ENCODE measurements at places on chromosomes 12 and 14. TPM values are rescaled to one million over a fixed set of nuclear protein-coding genes. Genes with fewer than 3 reads are reported as not detected.

DNA sequence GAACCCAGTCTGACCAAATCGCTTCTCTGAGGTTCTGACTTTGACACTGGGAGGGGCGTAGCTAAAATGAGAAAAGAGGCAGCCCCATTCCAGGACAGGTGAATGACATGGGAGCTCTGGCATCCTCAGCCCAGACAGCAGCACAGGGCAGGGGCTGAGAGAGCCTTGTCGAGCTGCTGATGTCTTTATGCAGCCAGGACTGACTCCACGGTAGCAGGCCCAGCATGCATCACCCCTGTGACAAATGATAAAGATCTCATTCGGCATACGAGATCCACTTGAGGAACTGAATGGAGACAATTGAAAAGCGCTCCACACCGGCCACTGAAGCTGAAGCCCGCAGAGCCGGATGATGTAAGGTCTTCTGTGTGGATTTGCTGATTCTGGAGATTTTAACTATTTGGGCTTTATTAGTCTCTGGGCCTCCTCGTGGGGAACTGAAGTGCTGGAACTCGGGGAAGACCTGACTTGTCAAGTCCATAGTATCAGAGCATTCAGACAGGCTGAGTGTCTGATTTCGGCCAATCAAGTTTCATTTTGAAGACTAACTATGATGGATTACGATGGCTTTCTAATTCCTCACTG lies 56.9 kb upstream of the MAP1LC3B2 start:
- H3K36me3 ChIP-seq = no peaks in the 10 kb centered on the region
- H3K27me3 ChIP-seq = no peaks in the 10 kb centered on the region
- H3K4me1 ChIP-seq = peaks cover 18% of the 10 kb centered on the region
- no peak for DNase-seq

G2E3 gene
- 14.7 TPM for total RNA-seq

- peaks cover 3% of the 10 kb centered on the region for H3K27me3 ChIP-seq
- no peak for DNase-seq
- H3K4me3 ChIP-seq = no peak overlapping the region
- no peak overlapping the region for H3K27ac ChIP-seq
- no peaks in the 10 kb centered on the region for H3K36me3 ChIP-seq
- peaks cover 5% of the 10 kb centered on the region for H3K4me1 ChIP-seq
Measured at GRCh38 chr12:40946612-40947194, 241.4 kb upstream of the PDZRN4 start.

BBOF1 gene
- total RNA-seq = 9.3 TPM

GRCh38 chr14:75069811-75070145 lies 337 bp downstream of the ZC2HC1C start:
- H3K36me3 ChIP-seq = no peaks in the 10 kb centered on the region
- no peaks in the 10 kb centered on the region for H3K27me3 ChIP-seq
- peaks cover 3% of the 10 kb centered on the region for H3K4me1 ChIP-seq
- no peak overlapping the region for H3K4me3 ChIP-seq

GRCh38 chr12:1919763-1920162 lies 1.3 kb upstream of the CACNA2D4 start:
- no peak overlapping the region for H3K27ac ChIP-seq
- H3K27me3 ChIP-seq = peaks cover 24% of the 10 kb centered on the region
- DNase-seq = no peak
- peaks cover 1% of the 10 kb centered on the region for H3K36me3 ChIP-seq

GRCh38 chr14:21106176-21106497 lies 5.3 kb downstream of the TMEM253 start:
- peak overlapping the region; percentile 83 for H3K27ac ChIP-seq
- no peaks in the 10 kb centered on the region for H3K36me3 ChIP-seq
- H3K4me3 ChIP-seq = no peak overlapping the region
- no peak for DNase-seq

DNA sequence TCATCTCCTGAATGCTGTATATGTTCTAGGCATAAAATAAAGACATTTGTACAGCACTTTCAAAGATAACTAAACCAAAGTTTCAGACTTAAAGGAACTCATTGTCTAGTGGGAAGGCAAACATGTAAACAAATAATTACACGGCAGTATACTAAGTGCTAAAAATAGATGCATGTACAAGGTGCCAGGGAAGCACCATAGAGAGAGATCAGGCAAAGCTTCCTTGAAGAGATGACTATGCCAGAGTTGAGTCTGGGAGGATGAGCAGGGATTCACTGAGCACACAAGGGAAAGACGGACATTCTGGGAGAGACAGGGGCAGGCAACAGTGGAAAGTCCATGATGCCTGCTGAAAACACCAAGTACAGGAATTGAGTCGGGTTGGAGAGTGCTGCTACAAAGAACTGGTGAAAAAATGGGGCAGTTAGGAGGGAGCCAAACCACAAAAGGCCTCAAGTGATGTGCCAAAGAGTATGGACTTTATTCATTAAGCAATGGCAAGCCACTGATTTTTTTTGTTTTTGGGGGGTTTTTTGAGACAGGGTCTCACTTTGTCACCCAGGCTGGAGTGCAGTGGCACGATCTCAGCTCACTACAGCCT lies 26.8 kb downstream of the ANKS1B start:
- no peak overlapping the region for H3K4me3 ChIP-seq
- peaks cover 2% of the 10 kb centered on the region for H3K36me3 ChIP-seq
- no peaks in the 10 kb centered on the region for H3K4me1 ChIP-seq
- no peak for DNase-seq

DNA sequence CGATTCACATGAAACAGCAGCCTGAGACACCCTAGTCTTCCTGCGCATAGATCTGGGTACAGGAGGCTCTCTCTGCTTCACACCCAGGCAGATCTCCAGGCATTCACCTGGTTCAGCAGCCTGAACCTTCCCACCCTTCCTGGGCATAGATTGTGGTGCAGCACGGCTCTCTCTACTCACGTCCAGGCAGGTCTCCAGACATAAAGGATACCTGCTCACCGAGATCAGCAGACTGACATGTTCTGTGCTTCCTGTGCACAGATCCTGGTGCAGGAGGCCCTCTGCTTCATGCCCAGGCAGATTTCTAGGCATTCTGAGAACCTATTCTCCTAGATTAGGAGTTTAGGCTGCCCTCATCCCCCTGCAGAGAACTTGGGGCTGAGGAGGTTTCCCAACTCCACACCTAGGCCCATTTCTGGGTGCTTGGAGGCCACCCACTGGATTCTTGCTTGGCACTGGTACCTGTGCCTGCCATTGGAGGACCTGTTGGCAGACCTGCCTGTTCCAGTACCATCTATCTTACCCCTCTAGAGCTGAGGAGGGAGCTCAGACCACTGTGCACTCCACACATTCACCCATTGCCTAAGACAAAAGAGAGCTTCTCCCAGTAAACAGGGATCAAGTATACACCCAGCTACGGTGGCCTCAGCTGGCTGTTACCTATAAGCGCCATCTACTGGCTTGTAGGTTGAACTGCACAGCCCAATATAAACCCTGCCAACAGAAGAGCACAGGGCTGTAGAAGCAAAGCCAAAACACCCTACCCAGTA lies 28.0 kb upstream of the GARIN6 start:
- no peak overlapping the region for H3K27ac ChIP-seq
- no peak for DNase-seq
- no peaks in the 10 kb centered on the region for H3K4me1 ChIP-seq
- H3K36me3 ChIP-seq = peaks cover 2% of the 10 kb centered on the region
- H3K4me3 ChIP-seq = no peak overlapping the region
- peaks cover 2% of the 10 kb centered on the region for H3K27me3 ChIP-seq

DNA sequence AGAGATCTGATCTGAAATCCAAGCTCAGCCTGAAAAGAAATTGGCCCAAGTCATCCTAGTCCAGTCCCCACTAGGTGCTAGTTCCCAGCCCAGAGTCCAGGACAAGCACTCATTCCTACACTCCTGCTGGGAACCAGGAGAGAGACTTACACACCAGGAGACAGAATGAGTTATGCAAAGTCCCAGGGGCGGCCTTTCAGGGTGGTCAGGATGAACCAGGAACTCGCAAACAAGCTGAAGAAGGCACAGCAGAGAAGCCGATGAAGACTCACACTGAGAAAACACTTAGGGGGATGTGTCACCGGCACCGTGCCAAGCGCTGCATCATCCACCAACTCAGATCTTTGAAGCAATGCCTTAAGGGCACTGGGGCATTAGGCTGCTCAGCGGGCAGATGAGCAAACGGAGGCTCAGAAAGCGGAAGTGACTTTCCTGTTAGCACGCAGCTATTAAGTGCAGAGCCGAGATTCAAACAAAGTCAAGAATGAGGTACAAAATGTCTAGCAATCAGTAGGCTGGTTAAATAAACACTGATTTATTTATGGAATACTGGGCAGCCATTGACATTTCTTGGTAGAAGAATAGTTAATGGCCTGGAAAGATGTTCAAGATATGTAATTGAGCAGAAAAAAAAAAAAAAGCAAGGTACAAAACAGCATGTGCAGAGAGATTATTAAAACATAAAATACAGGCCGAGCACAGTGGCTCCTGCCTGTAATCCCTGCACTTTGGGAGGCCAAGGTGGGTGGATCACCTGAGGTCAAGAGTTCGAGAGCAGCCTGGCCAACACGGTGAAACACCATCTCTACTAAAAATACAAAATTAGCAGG lies 78.7 kb downstream of the LRRC74A start:
- no peaks in the 10 kb centered on the region for H3K27me3 ChIP-seq
- no peaks in the 10 kb centered on the region for H3K36me3 ChIP-seq

DNA sequence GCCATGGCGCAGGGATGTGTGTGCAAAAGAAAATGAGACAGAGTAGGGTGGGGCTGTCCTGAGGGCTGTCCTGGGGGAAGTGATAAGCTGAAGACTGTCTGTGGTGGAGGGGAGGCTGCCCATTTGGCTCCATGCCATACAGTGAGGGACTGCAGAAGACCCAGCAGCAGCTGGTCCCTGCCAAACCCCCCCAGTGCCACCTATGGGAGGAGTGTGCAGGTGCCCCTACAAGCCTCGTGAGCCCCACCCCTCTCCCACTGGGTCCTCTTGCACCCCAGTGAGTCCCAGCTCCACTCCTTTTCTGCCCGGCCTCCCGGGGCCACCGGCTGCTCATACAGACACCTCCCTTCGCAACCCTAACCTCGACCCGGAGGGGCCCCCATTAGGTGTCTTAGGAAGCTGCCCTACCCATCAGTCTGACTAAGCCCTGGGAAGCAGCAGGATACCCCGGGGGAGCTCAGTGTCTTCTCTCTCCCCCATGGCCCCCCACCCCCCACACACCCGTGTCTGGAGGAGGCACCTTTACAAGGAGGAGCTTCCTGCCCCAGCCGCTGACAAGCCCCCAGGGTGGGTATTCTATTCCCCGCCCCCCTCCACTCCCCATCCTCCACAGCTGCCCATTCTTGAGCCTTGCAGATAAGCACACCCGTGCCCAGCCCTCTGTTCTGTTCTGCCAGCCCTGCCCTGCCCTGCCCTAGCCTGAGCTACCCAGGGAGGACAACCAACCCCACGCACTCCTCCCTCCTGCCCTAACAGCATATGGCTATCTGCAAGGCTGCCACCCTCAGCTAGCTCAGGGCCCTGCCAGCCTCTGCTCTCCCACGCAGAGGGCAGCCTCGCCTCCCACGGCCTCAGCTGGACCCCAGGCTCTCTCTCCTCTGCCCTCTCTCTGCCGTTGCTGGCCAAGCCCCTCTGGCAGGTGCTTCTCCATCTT lies 41.9 kb downstream of the SLC6A12 start:
- H3K27ac ChIP-seq = peak overlapping the region; percentile 22
- H3K36me3 ChIP-seq = no peaks in the 10 kb centered on the region
- H3K4me3 ChIP-seq = no peak overlapping the region
- H3K27me3 ChIP-seq = no peaks in the 10 kb centered on the region

DNA sequence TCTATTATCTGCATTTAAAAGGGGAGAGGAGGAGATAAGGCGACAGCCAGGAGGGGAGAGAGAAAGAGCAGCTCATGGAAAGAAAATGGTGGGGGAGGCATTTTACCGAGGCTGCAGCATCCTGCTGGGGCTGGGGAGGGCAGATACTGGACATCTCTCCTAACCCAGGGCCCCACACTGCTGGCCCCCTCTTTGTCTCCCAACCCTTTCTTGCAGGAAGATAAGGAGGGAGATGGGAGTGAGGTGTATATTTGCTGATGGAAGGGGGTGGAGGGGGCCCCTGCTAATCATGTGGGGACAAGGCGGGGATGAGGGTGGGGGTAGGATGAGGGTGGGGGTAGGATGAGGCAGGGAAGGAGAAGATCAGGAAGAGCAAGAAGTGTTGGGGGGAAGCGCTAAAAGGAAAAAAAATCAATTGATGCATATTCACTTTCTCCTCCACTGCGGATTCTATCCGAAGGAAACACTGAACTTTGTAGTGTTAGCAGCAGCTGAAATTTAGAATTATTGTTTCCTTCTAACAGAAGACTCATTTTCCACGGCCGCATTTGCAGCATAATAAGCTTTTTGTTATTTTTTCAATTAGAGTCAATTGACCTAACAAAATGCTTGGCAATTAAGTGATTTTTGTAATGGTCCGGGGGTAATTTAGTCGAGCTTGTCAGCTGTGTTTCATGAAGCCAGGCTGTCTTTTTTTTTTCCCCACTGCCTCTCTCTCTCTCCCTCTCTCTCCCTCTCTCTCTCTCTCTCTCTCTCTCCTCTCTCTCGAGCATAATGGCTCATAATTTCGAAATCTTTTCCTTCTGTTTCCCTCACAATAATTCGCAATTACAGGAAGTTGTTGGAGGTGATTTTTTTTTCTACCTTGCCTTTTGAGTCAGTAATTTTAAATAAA lies 1134.6 kb downstream of the BCL11B start:
- H3K27ac ChIP-seq = no peak overlapping the region
- H3K4me1 ChIP-seq = no peaks in the 10 kb centered on the region
- no peaks in the 10 kb centered on the region for H3K36me3 ChIP-seq
- H3K4me3 ChIP-seq = no peak overlapping the region
- peaks cover 19% of the 10 kb centered on the region for H3K27me3 ChIP-seq
- DNase-seq = no peak

SAMD15 gene
- 1.4 TPM for total RNA-seq

DNA sequence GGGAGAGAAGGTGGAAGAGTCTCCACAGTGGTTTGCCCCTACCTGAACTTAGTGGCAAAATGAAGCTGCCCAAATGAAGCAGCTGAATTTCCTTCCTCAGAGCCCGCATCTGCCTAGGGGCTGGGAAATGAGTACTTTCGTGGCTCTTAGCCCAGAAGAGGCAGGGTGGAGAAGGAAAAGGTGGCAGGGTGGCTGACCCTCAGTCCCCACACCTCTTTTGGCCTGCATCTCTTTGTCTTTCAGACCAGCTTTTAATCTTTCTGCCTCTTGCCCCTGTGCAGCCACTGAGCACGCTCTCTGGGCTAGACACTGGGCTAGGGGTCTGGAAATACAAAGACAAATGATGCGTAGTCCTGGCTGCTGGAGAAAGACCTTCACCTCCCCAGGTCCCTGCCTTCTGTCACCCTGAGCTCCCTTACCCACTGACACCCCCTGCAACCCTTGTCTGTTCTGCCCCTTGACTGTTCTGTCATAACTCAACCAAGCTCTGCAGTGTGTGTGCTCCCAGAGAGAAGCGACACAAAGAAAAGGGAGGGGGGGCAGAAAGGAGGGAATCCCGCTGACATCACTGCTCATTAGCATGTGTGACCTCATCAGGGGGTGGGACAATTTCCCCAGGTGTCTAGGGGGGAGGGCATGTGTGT lies 371 bp upstream of the REM2 start:
- H3K27ac ChIP-seq = no peak overlapping the region
- H3K4me3 ChIP-seq = no peak overlapping the region
- DNase-seq = no peak
- H3K4me1 ChIP-seq = peaks cover 17% of the 10 kb centered on the region
- H3K36me3 ChIP-seq = peaks cover 15% of the 10 kb centered on the region

Data from chondrocyte (in vitro differentiated cells).